GF-D8 (cell line): ENCODE measurements at places on chromosomes 12 and 14.

GRCh38 chr12:65156366-65156841 is 13.0 kb upstream of the LEMD3 start:
- peak; percentile 48 for DNase-seq

DNA sequence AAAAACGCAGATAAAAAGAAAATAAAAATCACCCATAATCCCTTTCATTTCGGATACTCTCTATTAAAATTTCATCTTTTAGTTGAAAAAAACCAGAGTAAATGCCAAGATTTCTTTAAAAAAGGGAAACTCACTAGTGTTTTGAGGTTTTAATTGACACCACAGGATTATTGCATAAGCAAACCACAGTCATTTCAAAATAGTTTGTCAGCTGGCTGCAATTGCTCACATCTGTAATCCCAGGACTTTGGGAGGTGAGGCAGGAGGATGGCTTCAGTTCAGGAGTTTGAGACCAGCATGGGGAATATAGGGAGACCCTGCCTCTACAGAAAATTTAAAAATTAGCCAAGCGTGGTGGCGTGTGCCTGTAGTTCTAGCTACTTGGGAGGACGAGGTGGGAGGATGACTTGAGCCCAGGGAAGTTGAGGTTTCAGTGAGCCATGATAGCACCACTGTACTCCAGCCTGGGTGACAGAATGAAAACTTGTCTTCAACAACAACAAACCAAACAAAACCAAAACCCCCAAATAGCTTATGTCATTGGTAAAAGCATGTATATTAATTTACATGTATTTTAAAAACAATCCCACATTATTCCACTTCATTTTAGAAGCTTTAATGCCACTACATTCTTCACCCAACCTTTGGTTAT is 48.8 kb downstream of the SYNE2 start:
- DNase-seq, result peak; percentile 57

- DNase-seq, result no peak
These were observed 116.6 kb upstream of the NPAS3 start for GRCh38 chr14:32821964-32822653.

- peak; percentile 70 for DNase-seq
These were observed 54.9 kb downstream of the EID3 start for GRCh38 chr12:104358353-104359003.

DNA sequence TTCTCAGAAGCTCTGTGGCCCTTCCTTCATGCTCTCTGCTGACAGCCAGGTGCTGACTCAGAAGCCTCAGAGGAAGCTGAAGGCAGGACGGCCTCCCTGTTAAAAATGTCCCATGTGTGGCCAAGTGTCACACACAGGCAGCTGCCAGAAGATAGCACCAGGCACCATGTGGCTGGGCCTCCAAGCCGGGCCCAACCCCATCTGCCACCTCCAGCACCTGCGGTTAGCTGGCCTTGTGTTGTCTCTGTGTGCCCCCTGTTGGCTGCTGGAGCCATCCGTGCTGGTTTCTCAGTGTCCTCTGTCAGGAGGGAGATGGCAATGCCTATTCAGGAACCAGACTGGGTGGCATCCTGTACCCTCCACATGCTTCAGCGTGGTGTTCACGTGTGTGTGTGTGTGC is 63.2 kb downstream of the TSPAN11 start:
- DNase-seq, result no peak

- DNase-seq, result no peak
These were observed 9.8 kb downstream of the ISCA2 start for GRCh38 chr14:74503291-74503937.

DNA sequence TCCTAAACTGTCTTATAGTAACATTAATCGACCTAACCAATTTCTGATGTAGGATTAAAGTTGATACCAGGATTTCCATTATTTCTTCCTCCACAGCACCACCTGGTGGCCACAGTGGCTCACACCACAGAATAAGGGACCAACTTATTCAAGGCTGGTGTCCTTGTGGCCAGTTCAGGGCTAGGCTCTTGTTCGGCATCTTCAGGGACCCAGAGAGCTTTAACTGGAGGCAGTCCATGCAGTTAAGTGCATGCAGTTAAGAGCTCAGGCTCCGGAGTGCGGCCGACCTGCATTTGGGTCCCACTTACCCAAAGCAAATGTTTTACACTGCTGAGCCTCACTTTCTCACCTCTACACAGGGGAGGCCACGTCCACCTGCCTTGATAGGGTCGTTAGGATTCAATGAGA is 42.0 kb upstream of the GPR68 start:
- no peak for DNase-seq

- DNase-seq, result no peak
These were observed 11.8 kb upstream of the PAPLN start for GRCh38 chr14:73225496-73225895.

GRCh38 chr12:47079468-47079980 is at the start of the genes AMIGO2 and PCED1B:
Gene AMIGO2 (minus strand): TSS chr12:47079959. CDS start chr12:47079002, 957 bp downstream.
Gene PCED1B (plus strand): TSS chr12:47079621. CDS start chr12:47235064, 155,443 bp downstream.
- no peak for DNase-seq

GRCh38 chr12:12240662-12241340 is 26.0 kb downstream of the LRP6 start:
- no peak for DNase-seq

GRCh38 chr12:123091230-123092150 is 59.4 kb downstream of the PITPNM2 start:
- DNase-seq, result no peak

DNA sequence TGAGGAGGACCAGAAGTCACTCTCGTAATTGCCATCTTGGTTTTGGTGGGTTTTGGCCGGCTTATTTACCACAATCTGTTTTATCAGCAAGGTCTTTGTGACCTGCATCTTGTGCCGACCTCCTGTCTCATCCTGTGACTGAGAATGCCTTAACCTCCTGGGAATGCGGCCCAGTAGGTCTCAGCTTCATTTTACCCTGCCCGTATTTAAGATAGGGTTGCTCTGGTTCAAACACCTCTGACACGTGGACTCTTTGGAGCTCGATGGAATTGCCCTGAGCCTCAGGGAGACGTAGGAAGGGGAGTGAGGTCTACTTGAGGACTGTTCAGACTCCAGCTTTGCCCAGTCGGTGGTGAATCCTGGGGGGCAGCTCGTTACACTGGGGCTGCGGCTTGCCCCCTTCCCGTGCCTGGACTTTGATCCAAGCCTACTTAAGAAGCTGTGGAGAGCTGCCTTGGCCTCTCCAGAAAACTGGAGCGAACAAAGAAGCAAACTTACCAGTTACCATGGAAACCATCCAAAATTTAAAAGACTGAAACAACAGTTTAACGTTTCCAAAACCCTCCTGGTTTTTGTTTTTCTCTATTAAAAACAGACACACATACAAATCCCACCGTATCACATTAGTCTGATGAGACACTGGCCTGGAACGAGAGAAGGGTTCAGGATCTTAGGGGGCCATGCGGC is 28.0 kb downstream of the CALM1 start:
- no peak for DNase-seq

DNA sequence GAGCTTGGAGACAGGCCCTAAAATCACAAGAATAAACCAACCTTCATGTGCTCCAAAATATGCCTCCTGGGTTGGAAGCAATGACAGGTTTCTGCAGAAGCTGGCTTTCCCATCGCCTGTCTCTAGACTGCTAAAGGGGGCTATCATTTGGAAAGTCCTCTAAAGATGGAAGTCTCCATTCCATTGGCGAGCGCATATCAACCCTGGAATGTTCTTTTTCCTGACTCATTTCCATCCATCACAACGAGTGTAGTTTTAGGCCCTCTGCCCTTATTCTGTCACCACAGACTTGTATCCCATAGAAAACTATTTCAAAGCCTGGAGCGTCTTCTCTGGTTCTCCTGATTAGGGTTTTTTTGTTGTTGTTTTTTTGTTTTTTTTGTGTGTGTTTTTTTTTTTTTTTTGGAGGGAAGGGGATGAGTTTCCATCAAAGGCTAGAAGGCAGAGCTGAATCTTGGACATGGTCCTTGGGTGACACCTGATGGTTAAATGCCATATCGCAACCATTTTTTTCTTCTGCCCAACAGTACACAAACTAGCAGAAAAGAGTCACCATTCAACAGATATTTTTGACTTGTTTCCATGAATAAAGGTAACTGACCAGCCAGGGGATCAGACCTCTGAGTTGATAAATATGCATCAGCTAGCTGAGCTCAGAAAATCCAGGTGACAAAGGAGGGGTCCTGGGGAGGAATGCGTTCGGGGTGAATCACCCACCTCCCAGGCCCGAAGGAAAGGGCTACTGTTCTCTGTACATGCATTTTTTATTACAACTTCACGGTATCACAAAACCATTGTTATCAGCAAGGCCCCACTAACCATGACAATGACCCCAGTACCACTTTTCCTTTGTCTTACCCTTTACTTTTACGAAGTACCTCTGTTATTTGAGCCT is 40.5 kb downstream of the KCNA5 start:
- no peak for DNase-seq

- no peak for DNase-seq
These were observed 150.3 kb upstream of the ARHGAP5 start for GRCh38 chr14:31926652-31927347.

DNA sequence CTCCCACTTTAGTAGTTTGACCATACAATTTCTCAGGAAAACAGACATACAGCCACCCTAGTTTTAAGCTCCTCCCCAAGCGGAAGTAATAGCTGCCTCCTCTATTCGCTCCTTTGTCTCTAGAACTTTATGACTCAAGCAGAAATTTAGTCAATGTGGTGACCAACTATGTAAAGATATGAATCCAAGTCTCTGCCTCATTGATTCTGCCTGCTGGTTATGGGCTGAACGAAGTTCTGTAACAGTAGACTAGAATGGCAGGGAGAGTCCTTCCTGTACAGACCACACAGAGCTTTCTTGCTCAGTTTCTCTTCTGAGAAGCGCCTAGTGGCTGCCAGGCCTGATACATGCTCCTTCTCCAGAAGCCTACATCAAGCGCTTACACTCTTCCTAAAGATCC is 19.1 kb downstream of the KICS2 start:
- no peak for DNase-seq

DNA sequence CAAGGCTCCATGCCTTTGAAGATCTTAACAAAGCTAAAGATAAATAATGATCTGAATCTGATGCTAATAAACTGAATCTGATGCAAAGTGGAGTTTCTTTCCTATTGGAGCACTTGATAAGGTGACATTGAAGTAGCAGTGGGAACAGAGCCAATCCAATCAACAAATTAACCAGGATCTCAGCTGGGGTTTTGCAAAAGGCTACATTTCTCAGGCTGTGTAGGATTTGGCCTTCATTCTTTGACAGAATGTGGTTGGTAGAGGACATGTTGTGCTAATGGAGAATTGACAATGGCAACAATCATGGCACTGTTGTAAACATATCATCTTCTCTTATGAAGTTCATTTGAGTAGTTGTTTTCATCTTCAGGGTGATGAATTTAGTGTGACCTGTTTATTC is 164.9 kb downstream of the CCDC91 start:
- DNase-seq, result no peak

- DNase-seq, result no peak
These were observed 99.5 kb downstream of the PPP1R12A start for GRCh38 chr12:79835377-79835843.

- DNase-seq, result no peak
These were observed 141.0 kb upstream of the OVCH1 start for GRCh38 chr12:29638528-29638927.

GRCh38 chr14:99579120-99579836 is 24.7 kb downstream of the CCDC85C start:
- DNase-seq, result no peak

DNA sequence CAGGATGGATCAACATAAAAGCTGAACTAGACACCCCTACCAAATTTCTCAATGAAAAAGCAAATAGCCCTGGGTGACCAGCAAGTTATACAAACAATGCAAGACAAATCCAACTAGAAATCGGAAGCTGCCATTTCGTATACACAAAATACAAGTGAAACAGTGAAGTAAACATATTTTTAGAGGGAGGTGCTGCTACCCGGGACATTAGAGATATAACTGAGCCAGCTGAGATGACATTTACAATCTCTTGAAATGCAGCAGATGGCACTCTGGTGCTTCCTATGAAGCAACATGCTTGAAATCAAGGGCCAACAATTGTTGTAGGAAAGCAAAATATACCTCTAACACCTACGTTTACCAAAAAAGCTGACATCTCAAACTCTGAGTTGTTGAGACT is 25.5 kb downstream of the BDKRB1 start:
- no peak for DNase-seq

DNA sequence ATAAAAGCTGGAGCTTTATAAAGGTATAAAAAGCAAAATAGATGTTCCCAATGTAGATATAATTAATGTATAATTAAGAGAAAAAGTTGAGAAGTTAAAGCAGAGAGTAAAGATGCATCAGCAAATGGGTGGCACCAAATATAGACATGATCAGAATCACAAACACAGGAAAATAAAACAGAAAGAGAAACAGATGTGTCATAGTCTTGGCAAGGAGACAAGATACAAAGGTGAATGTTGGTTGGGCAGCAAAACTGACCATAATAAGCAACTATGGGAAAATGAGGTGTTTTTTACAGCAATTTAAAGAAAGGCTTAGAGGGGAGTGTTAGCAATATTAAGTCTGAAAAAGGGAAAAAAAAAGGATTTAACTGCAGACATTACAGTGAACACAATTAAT is 135.4 kb upstream of the CLEC14A start:
- DNase-seq, result no peak

GRCh38 chr14:64849940-64850339 is 29.8 kb downstream of the SPTB start:
- DNase-seq, result no peak

DNA sequence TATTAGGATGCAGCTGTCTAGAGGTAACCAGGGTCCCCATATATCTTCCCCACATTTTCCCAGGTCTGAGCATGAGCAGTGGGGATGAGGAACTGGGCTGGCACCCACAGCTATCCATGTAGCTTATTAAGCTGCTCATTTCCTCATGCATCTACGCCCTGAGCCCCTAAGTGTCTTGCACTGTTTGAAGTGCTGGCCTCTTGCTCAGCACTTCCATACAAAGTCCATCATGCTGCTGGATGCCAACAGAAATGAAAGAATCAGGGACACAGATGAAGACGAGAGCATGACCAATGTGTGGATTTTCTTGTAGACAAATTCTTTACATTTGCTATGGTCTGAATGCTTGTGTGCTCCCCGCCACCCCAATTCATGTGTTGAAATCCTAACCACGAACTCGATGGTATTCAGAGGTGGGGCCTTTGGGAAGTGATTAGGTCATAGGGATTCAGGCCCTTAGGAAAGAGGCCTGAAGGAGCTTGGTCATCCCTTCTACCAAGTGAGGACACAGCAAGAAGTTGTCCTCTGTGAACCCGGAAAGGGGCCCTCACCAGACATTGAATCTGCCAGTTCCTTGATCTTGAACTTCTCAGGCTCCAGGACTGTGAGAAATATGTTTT is 54.5 kb downstream of the C12orf75 start:
- DNase-seq, result no peak
